IPS DF 6.9 (cell line): ENCODE measurements at places on chromosomes 5 and 9.
A peak's percentile ranks its signal among the peaks of the same experiment; 100 is the strongest.

- no peak for DNase-seq
These were observed 210.3 kb upstream of the TNC start for GRCh38 chr9:115328228-115328627.

- DNase-seq, result no peak
These were observed 39.6 kb upstream of the TIFAB start for GRCh38 chr5:135491552-135492318.

- DNase-seq, result no peak
These were observed 293.6 kb upstream of the TNC start for GRCh38 chr9:115411516-115411915.

GRCh38 chr5:59125011-59125961 lies 542.4 kb downstream of the RAB3C start:
- DNase-seq, result no peak

GRCh38 chr5:175520321-175520720 lies 42.0 kb downstream of the SFXN1 start:
- no peak for DNase-seq

DNA sequence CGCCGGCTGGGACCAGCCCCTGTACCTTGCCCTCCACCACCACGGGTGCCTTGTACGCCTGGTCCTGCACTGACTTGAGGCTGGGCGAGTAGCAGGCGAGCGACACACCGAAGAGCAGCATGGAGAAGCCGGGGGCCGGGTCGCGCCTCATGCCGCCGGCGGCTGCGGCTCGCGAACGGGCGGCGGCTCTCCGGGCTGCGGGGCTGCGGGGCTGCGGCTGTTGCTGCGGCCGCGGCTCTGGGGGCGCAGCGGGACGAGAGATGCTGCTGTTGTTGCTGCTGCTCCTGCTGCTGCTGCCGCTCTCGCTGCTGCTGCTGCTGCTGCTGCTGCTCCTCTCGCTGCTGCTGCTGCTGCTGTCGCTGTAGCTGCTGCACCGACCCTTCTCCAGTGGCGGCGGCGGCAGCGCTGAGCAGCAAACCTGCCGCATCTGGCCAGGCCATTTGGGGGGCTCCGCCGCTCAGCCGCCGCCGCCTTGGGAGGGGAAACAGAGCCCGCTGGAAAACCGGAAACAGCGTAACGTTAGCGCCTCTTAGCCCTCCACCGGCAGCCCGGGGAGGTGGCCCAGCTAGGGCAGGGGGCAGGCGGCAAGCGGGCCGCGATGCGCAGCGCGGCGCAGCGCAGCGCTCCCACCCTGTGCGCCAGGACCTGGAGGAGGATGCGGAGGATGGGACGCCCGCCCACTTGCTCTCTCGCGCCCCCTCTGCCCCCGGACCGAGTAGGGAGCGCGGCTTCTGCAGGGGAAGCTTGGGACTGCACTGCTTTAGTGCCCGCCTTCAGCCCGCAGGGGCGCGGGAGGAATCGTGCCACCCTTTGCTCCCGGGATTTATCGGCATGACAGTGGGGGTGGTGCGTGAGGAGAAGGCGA lies at the start of gene NRG2:
Gene NRG2 (minus strand): TSS at position 657 of the 865 bp plus-strand sequence.
- DNase-seq, result peak; percentile 50

GRCh38 chr9:14485366-14485765 lies 171.4 kb upstream of the NFIB start:
- DNase-seq, result no peak

GRCh38 chr5:172901012-172901780 lies 58.0 kb upstream of the RPL26L1 start:
- DNase-seq, result no peak

DNA sequence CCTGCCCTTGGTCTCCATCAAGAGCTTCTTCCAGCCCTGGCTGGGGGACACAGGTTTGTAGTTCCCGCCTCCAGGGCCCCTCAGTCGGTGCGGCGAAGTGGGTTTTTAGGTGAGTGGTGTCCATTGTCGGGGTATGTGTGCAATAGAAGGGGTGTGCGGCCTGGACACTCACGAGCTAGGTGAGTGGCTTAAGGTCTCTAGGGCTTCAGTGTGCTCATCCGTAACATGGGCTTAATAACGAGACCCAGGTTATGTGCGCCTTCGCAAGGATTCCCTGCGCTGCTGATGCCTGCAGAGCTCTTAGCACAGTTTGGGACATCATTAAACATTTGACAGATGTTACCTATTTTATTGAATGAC lies 656 bp downstream of the CEP78 start:
- DNase-seq, result no peak

DNA sequence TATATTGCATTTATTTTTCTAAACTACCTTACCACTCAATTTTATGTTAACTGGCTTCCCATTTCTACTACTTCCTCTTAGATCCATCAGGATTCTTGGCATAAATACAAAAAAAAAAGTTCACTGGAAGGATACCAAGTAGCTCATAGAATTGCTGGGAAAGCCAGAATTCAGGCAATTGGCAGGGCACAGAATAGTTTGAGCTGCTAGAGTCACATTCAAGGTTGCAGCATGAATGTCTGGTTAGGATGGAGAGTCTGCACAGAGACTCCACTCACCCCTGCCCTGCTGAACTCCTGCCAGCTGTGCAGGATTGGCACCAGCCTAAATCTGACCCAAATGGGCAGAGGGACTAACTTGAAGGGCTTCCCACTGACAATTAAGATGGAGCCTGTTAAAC lies 4.9 kb upstream of the AMACR start:
- no peak for DNase-seq

- DNase-seq, result no peak
These were observed 25.8 kb downstream of the LHX3 start for GRCh38 chr9:136179101-136179616.

DNA sequence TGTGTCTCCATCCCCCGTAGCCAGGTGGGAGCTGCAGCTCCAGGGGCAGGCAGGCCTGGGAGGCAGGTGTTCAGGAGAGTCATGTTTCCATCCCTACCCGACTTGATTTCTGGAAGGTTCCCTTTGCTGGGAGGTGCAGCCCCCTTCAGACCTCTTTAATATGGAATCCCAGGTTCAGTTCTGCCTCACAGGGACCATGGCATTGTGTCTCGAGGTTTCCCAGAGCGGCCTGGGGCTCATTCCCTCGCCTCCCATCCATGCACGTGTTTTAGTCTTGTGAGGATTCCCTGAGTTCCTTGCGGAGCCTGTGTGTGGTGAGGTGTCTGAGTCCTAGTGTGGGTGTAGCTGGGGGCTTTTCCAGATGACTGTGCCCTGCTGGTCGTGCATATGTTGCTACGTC lies 16.5 kb upstream of the AHRR start:
- DNase-seq, result no peak

DNA sequence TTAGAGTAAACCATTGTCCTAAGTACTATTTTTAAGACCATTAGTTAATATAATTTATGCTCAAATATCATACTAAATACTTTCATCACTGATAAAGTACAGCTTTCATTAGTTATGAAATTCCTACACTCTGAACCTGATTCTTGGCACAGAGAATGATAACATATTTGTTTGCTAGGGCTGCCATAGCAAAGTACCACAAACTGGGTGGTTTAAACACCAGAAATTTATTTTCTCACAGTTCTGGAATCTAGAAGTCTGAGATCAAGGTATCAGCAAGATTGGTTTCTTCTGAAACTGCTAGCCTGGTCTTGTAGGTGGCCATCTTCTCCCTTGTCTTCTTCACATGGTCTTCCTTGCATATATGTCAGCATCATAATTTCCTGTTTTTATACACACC lies 608.4 kb downstream of the TLE1 start:
- DNase-seq, result no peak

DNA sequence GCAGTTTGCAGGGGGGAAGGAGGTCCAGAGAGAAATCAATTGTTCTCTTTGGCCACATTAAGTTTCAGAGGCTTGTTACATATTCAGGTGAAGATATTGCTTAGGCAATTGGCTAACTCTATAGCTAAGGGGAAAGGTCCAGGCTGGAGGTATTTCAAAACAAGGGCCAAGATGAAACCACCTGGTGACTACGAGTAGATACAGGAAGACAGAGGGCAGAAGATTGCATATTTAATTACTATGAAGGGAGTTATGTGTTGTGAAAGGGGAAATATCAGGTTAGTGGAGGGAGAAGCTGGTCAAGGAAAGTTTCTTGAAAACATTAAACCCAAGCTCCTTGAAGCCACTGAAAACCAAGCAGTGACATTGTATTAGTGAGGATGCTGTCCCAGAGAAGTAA lies 1.9 kb upstream of the RAD23B start:
- no peak for DNase-seq

DNA sequence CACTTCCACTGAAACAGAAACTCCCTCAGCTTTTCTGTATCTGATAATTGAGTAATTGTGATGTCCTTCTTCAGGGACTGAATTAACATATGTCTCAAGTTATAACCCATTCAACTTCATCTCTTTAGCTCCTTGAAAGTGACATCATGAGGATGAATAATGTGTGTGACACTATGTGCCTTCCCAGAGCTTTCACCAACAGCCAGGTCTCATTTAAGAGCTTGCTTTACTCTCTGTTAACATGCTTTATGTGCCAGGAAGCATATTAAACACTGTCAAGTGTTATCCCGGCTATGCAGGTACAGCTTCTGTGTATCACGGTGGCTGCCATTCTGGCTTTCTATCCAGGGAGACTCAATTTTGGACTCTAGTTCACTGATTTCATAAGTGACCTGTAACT lies 799.9 kb downstream of the CDH12 start:
- DNase-seq, result no peak

GRCh38 chr9:2816476-2817141 lies 27.3 kb downstream of the PUM3 start:
- DNase-seq, result no peak

GRCh38 chr9:128428644-128429512 lies 8.2 kb downstream of the CERCAM start:
- DNase-seq, result no peak

GRCh38 chr5:134561871-134562296 lies 36.4 kb downstream of the JADE2 start:
- DNase-seq, result no peak

- no peak for DNase-seq
These were observed 26.0 kb downstream of the RLN2 start for GRCh38 chr9:5278486-5278885.

DNA sequence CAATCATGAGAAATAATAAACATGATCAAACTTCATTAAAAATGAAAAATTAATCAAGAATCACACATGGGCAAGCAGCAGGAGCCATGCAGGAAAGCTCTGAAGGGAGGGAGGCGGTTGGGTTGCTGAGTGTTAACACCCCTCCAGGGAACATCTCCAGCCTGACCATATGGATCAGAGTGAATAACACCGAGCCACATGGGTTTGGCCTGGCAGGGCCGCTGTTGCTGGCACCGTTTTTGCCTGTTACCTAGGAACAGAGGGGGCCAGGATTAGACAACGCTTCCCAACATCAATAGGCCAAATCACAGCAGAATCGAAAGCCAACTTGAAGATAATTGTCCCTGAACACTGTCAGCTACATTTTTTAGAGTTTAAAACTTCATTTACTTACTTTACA lies 160.2 kb downstream of the DENND1A start:
- DNase-seq, result no peak

DNA sequence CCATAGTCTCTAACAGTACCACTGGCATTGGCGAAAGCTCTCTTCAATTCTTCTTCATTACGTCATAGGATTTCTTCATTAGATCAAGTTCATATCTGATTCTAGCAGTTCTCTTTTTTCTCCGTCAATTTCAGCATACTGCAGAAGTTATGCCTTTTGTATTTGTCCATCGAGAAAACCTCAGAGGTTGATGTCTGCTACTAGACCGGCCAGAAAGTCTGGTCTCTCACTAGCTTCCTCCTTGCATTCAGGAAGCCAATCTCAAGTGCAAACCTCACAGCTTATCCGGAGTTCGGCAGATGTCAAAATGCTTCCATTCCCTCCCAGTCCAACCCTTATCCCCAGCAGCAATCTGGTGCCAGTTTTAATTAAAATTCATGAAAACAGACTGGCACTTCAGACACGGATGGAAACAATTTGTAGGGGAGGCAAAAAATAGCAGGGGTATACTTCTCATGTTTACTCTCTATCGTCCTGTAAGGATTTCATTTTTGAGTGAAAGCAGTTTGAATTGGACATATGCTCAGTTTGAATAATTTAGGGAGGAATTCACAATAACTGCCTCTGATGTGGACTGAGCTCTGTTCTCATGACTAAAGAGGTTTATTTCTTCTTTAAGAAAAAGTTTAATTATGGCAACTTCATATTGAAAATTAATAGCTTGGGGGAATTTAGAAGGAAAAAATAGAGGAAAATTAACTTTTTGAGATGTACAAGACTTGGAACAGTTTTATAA lies 56.4 kb upstream of the TMC1 start:
- no peak for DNase-seq
